Trophoblast cell (in vitro differentiated cells and primary cell): ENCODE measurements at places on chromosomes 7 and 10.

- peak; percentile 69 for DNase-seq
Observed at GRCh38 chr10:128062881-128063563, 63.2 kb downstream of the MKI67 start.

GRCh38 chr7:146290746-146291145 lies 174.1 kb downstream of the CNTNAP2 start:
- DNase-seq, result no peak

DNA sequence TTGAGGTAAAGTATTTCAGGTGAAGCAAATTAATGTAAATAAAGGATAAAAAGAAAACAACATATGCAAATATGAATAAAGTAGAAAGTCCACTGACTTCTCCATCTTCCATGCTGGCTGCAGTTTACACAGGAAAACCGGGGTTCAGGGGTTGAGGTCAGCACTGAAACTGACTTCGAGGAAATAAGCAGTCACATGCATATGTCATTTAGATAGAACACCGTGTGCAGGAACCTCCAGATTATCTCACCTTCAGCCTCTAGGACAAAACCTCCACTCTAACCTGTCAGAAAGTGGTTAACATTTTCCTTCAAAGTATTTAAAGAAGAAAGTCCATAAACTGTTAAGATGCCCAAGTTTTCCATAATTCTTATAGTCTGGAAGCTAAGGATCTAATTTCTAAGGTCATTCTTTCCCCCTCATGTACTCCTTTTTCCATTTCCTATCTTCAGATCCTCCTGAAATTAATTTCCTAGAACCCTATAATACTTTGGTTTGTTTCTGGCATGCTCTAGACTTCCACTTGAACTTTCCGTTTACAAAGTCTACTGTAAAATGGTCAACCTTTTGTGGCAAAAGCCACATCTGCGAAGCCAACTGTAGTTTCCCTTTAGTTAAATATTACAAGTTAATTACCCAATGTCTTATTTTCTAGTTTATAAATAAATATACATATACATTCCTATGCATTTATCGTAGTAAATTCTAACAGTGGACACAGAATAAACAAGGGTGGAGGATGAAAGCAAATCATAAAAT lies 173.3 kb downstream of the RAPGEF5 start:
- no peak for DNase-seq

DNA sequence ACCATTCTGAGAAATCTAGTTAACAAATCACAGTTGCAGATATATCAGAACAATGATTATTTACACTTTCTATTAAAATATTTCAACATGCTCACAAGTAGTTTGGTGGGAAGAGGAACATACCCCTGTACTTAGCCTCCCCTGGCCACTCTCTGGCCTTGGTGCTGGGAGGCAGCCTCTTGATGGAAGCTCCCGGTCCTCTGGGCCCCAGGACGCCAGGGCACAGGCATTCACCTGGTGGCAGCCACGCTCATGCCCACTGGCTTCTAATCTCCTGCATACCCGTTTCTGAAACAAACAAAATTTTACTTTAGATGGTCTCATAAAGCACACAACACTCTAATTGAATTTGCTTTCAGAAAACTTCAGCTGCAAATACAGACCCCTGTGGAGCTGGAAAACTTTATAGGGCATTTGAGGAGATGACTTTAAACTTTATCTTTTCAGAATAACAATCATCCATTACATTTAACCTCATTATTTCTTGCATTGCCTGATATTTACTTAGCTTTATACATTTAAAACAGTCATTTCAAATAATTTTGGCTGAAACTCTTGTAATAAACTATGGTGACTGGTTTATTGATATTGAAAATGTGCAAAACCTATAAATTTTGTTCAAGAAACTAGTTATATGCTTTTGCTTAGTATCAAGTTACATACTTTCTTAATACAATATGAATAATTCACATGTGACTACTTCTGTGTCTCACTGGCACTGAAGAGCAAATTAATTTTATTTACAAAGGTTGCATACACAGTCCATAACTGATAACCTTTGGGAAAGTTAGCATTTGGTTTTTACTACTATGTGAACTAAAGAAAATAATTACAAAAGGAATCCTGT lies 30.8 kb downstream of the C10orf143 start:
- no peak for DNase-seq

DNA sequence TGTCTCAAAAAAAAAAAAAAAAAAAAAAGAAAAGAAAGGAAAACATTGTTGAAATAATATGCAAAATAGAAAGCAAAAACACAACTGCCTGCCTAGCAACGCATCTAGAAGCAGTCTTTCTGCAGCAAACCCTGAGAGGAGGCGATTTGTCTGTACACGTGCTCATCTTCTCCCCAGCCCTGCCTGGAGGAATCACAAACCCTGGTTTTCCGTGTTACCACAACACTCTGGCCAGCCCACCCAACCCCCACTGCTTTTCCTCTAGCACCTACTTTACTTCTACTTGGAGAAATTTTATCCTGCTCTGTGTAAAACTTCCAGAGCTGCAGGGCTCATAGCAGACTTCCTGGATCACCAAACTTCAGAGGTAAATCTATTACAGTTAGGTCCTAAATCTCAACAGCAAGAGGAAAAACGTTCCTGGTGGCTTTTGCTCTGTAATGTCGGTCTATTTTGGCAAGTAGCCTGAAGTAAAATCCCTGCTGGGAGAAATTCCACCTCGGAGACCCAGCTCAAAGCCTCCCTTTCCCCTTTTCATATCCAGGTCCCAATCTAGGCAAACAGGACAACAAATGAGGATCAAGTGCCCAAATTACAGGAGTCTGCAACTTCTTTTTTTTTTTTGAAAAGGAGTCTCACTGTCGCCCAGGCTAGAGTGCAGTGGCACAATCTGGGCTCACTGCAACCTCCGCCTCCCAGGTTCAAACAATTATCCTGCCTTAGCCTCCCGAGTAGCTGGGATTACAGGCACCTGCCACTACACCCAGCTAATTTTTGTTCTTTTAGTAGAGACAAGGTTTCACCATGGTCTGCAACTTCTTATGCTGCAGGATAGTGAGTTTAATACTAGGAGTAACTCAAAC lies 91.6 kb downstream of the DNMBP start:
- DNase-seq, result peak; percentile 47
